ENCODE measurements at places on chromosomes 7 and 10. TPM values are rescaled to one million over a fixed set of nuclear protein-coding genes. Genes with fewer than 3 reads are reported as not detected.
A peak's percentile ranks its signal among the peaks of the same experiment; 100 is the strongest.

Gene NEUROG3
- not detected for total RNA-seq

Gene AVL9
- 20.7 TPM for total RNA-seq

Gene TMEM196
- not detected for total RNA-seq

Gene DYDC1
- total RNA-seq = not detected

Gene HYAL4
- total RNA-seq = not detected

- no peak for DNase-seq
Measured at GRCh38 chr7:81170291-81170690, 251.4 kb upstream of the SEMA3C start.

- DNase-seq = no peak
Measured at GRCh38 chr7:6451224-6451705, 3.5 kb upstream of the DAGLB start.

DNA sequence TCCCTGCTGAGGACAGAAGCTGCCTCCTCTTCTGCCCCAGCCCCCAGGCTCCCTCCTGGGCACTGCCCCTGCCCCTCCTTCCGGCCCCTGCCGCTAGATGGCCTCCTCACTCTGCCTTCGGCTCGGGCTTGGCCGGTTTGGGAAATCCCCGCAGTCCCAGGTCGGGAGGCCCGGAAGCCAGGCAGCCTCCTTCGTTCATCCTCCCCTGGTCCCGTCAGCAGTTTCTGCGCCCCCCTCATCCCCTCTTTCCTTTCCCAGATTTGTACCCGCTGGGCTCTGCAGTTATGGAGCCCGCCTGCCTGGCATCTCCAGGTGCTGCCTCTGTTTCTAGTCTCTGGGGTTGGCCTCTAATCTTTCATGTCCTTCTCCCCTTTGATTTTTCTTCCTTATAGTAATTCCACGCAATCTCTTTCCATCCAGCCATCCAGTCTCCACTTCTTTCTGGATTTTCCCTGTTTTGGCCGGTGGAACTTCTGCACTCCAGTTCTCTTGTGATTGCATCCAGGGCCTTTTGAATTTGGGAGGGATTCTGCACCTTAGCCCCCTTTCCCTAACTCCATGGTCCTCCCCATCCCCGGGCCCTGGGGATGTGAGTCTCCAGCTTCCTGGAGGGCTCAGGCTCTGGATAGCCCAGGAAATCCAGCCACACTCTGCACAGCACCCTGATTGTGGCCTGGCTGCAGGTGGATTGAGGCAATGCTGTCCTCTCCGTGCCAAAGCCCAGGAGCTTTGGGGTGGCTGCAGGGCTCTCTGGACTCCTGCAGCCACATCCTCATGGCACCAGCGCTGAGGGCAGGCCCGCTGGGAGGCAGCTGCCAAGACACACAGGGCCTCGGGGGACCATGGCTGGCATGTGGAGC lies 3.3 kb upstream of the SHH start:
- no peak for DNase-seq

DNA sequence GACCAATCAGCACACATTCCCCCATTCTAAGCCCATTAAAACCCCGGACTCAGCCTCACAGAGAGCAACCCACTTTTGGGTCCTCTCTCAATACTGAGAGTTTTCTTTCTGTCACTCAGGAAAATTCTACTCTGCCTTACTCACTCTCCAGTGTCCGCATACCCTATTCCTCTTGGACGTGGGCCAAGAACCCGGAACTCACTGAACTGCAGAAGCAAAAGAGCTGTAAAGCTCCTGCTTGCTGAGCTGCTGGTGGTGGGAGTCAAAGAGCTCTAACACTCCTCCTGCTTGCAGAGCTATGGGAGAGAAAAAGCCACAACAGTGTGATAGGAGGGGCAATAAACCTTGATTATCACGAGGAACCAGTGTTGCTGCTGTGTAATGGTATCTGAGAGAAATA lies 386.9 kb downstream of the POM121L12 start:
- no peak for DNase-seq

DNA sequence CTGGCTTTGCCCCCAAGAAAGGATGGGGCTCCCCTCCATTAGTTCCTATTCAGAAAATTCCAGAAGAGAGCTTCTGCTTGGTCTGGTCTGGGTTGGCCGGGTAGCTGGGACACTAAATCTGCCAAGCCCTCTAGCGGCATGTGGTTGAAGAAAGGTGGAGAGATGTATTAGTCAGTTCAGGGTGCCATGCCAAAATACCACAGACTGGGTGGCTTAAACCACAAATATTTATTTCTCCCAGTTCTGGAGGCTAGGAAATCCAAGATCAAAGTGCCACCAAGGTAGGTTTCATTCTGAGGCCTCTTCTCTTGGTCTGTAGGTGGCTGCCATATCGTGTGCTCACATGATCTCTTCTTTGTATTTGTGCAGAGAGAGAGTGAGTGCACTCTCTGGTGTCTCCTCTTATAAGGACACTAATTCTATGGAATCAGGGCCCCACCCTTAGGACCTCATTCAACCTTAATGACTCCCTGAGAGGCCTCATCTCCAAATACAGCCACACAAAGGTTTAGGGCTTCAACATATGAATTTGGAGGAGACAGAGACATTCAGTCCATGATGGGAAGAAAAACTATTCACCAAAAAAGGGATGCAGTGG lies 38.7 kb upstream of the MTPAP start:
- no peak for DNase-seq

DNA sequence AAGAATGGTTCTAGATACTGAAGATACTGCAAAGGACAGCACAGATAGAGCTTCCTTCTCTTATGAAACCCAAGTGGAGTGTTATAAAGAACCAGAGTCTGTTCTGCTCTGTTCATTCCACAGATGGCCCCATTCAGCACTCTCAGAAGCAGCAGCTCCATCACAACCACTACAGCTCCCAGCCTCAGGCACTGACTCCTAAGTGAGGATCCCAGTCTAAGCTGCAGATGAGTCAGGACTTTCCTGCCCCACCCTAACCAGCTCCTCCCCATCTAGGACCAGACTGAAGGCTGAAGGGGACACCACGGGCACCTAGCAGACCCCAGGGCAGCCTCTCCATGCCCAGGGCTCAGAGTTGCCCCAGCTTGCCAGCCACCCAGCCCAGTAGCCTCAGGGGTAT lies 379.8 kb downstream of the GRID1 start:
- no peak for DNase-seq

- DNase-seq = no peak
Measured at GRCh38 chr10:48634198-48634983, 29.5 kb upstream of the ARHGAP22 start.

- DNase-seq = peak; percentile 50
Measured at GRCh38 chr10:28984431-28984830, 304.4 kb upstream of the LYZL1 start.

GRCh38 chr10:58754469-58755339 lies 242.0 kb downstream of the BICC1 start:
- no peak for DNase-seq

DNA sequence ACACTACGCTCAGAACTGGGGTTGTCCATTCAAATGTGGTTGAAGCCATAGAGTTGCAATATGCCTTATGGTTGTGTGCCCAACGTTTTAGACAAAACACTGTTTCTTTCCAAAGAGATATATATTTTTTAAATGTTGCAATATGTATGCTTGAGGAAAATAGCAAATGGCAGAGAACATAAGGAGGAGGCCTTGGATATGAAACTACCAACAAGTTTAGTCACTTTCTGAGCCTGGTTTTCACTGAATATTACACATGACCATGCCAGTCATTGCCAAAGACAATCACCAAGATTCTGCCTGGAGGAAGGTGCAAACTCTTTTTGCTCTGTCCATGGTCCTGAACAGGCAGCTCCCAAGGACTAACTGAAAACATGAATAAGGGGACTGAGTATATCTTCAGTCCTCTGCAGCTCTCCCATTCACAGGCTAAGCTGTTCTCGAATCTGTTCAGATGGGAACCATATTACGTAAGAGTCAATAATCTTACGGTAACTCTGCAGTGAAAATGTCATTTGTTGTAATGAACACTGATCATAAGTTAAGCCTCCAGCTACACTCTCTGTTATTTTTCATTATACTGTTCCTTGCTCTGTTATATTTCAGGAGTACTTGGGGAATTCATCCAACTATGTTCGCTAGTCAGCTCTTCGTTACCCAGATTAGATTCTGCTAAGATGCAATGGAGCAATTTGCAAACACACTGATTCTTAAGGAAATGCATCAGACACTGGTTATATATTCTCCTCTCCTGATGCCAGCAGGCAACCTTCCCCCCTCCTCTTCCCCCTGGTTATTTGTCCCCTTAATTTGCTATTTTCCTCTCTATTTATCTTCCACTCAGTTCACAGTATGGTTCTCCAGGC lies 90.7 kb upstream of the C1QL3 start:
- no peak for DNase-seq

DNA sequence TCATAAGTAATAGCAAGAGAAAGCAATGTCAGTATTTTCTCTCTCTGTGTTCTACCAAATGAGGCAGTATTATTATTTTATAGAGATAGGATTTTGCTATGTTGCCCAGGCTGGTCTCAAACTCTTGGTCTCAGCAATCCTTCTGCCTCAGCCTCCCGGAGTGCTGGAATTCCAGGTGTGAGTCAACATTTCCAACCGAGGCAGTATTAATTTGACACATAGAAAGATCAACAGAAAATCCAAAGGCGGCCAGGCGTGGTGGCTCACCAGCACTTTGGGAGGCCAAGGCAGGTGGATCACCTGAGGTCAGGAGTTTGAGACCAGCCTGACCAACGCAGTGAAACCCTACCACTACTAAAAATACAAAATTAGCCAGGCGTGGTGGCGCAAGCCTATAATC lies 71.8 kb downstream of the SMURF1 start:
- no peak for DNase-seq

- DNase-seq = no peak
Measured at GRCh38 chr7:104296266-104296665, 32.1 kb upstream of the LHFPL3 start.

GRCh38 chr10:10094691-10095090 lies 923.0 kb upstream of the CELF2 start:
- DNase-seq = no peak

DNA sequence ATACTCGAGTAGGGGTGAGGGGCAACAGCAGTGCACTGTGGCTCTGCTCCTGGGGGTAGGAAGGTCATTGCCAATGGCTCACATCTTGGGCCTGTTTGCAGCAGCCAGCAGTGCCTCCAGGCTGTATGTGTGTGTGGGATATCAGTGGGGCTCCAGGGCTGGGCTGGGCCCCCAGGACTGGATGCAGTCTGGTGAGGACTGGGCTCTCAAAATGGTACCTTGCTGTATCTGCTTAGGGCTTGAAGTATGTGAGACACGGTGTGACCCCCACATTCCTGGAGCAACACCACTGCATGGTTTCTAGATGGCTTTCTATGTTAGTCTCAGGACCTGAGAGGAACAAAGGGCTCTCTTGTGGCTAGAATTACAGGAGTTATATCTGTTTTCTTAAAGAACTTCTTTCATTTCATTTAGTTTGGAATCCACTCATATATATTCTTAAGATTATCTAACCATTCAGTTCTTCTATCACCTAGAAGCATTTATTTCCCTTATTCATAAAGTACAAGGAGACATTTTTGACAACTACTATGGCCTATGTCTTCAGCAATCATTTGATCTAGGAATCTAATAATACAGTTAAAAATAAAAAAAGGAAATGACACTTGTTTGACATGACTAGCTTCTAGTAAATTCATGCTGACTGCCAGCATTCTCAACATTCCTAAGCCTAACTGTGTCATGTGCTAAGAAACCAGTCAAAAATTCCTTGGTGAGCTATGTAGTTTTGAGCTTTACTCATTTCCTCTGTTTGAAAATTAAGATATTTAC lies 443.2 kb upstream of the SEMA3A start:
- DNase-seq = no peak

DNA sequence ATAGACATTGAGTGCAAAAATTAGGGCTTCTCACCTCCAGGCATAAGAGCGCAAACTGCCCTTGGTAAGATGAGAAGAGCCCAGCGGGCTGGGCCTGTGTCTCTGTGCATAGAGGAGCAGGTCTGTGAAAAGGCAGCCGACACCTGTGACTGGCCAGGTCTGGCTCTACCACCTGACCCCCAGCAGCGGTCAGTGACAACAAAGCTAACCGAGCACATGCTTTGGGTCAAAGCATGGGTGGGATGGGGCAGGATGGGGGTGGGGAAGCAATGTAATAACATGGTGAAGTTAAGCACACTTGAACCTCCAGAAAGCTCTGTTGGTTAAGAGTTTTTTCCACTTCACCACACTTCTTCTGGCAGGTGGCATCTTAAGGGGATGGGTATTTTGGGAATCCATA lies 29.3 kb downstream of the CYTH3 start:
- DNase-seq = no peak

GRCh38 chr7:100585511-100586265 lies at the start of gene LRCH4:
LRCH4 (minus strand) TSS chr7:100586129; CDS start chr7:100586100, 29 bp downstream.
- no peak for DNase-seq

- DNase-seq = no peak
Measured at GRCh38 chr7:151503902-151504714, 15.6 kb downstream of the RHEB start.
